ENCODE measurements at places on chromosomes 3 and 15.

- no peak for DNase-seq
These were observed 10.5 kb upstream of the CRABP1 start for GRCh38 chr15:78329625-78330024.

GRCh38 chr15:65856821-65857455 is 12.4 kb upstream of the RAB11A start:
- peak; percentile 67 for DNase-seq

DNA sequence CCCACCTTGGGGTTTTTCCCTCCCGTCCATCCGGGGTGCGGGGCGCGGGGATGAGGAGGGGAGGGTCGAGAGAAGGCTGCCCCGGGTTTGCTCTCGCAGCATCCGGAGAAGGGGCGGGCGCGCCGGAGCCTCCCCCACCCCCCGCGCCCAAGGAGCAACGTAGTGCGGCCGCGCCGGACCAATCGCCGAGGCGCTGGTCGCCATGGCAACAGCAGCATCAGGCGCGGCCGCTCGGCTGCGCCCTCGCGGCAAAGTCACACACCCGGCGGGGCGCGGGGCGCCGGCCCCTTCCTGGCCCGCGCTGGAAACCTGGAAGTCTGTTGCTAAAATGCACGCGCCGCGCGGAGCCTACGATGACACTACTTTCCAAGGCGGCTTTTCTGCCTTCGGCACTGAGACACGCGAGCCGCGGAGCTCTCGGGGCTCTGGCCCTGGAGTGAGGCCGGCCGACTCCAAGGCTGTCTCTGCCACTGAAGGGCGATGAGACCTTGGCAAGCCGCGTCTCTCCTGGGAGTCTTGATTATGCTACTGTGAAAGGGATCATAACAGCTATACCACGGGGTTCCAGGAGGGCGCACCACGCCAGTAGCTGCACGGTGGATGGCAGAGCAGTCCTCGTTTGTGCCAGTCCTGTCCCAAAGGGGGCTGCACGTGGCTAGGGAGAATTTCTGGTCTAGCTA is at the start of gene IQSEC1:
TSS of gene IQSEC1 (minus strand) at position 104 of the 680 bp plus-strand sequence. CDS start 415 bp downstream, outside the sequence.
- DNase-seq = peak; percentile 52

DNA sequence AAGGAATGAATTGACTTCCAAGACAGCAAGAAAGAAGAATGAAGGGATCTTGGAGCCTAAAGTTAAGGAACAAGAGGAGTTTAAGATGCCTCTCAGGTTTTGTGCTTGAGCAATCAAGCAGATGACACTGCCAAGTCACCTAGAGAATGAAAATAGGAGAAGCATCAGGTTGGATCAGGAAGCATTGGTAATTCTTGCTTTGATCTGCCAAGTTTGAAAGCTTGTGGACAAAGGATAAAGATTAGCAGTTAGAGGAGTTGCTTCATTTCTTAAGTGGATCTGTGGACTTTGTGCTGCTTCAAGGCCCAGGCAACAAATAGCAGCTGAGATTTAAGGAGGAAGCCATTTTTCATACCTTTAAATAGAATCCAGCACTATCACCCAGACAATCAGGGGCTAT is 35.6 kb downstream of the FRMD5 start:
- DNase-seq = no peak

- no peak for DNase-seq
These were observed 103.3 kb downstream of the ROBO1 start for GRCh38 chr3:79664455-79664854.

- DNase-seq = no peak
These were observed 28.8 kb downstream of the ST6GAL1 start for GRCh38 chr3:186959029-186959624.

GRCh38 chr3:21879184-21879886 is 128.3 kb upstream of the ZNF385D start:
- no peak for DNase-seq

- no peak for DNase-seq
These were observed 43.0 kb upstream of the HEG1 start for GRCh38 chr3:125098611-125099291.

DNA sequence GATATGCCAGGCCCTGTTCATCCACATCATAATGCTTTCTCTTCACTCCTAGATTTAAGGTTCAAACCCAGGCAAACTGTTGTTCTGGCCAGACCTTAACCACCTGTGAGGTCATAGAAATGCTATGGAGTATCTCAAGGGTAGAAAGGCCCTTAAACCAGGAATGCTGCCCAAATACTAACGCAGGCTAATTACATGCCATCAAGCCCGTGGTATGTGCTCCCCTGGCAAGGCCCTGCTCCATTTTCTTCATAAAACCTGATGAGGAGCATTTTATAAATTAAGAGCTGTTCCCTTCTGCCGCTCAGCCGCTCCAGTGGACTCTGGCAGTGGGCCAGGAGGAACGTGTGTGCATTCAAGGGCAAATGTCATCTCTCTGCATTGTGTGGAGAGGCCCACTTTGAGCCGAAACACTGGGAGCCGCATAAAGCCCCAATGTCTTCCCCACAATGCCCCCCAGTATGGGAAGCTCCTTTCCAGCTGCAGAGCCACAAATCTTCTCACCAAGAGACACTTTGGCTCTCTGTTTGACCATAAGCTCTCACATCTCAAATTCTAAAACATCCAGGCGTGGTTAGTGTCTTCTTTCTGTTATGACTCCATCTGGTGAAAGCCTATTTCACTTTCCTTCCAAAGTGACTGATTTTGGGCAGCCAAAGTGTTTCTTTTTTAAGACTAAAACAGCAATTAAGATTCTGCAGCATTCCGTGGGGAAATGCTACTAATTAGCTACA is 210.8 kb upstream of the NR2E3 start:
- DNase-seq = no peak

GRCh38 chr15:48385031-48385830 is 54.0 kb downstream of the DUT start:
- no peak for DNase-seq

GRCh38 chr3:168653255-168653654 is 557.5 kb upstream of the GOLIM4 start:
- no peak for DNase-seq

GRCh38 chr3:9525078-9525477 is 28.5 kb downstream of the LHFPL4 start:
- no peak for DNase-seq

DNA sequence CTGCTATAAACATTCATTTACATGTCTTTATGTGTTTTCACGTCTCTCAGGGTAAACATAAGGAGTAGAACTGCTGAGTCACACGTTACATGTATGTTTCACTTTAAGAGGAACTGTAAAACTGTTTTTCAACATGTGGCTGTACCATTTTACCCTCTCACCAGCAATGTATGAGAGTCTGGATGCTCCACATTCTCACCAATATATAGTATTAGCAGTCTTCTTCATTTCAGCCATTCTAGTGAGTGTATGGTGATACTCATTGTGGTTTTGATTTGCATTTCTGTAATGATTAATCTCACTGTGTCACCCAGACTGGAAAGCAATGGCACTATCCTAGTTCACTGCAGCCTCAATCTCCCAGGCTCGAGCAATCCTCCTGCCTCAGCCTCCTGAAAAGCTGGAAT is 37.1 kb downstream of the PHC3 start:
- no peak for DNase-seq

DNA sequence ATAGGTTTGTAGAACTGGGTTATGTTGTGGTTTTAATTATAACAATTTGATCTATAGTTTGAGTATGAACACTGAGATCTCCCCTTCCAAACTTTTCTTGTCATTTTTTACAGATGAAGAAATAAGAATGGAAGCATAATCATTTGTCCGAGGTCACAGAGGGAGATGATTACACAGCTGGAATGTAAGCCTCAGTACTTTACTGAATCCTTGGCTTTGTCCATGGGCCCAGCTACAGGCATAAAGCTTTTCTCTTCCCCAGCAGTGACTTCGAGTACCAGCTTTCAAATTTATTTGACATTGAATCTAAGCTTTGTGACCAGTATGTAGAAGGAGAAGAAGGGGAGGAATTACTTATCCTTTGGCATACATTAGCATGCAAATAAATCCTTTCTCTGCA is 80.9 kb upstream of the DCBLD2 start:
- no peak for DNase-seq

- DNase-seq = no peak
These were observed 69.7 kb upstream of the TPM1 start for GRCh38 chr15:62972814-62973213.

- DNase-seq = no peak
These were observed 153.0 kb downstream of the SMAD6 start for GRCh38 chr15:66855041-66855440.

GRCh38 chr3:73258057-73258456 is 196.6 kb downstream of the EBLN2 start:
- DNase-seq = no peak

GRCh38 chr3:172622916-172623700 is 87.8 kb downstream of the NCEH1 start:
- DNase-seq = no peak

DNA sequence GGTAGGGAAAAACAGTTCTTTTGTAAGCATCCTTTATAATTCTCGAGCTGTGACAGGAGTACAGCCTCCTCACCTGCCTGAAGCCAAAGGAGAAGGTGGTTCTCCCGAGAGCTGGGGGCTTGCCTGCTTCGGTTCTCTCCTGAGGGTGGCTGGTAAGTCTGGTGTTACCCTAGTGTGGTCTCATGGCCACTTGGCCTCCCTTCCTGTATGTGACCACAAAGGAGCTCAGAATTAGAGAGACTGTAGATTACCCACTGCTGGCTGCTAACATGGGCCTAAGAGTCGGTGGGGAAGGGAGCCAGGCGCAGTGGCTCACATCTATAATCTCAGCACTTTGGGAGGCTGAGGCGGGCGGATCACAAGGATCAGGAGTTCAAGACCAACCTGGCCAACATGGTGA is 12.6 kb downstream of the PDHB start:
- DNase-seq = no peak

DNA sequence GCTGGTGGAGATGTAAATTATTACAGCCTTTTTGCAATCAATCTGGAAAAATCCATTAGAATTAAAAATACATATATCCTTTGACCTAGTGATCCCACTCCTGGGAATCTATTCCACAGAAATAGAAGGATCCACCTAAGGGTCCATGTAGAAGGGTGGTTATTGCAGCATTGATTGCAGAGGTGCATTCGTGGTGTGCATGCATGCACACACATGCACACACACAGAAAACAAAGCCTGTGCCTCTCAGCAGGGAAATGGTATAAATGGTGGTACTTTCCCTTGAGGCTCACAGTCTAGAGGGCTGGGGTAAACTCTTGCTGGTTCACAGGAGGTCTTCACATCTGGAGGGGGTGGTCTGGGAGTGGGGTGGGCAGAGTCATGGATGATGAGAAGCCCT is 19.4 kb upstream of the ADPGK start:
- DNase-seq = no peak

DNA sequence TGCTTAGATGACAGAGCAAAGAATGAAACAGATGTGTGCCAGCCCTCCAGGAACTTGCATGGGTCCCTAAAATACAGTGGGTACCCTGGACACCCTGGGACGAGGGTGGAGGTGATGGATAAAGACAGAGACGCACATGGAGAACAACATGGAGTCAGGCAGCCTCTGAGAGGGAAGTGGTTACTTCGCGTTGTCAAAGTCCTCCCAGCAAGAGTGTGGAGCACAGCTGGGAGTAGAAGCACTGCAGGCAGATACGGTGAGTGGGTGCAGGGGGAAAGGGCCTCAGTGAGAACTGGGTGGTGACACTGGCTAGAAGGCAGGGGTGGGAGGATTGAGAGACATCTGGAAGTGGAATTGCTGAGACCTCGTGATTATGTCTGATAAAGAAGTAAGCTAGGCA is 70.8 kb upstream of the PRR20G start:
- DNase-seq = no peak

GRCh38 chr3:176939022-176939817 is 258.1 kb downstream of the TBL1XR1 start:
- peak; percentile 25 for DNase-seq

DNA sequence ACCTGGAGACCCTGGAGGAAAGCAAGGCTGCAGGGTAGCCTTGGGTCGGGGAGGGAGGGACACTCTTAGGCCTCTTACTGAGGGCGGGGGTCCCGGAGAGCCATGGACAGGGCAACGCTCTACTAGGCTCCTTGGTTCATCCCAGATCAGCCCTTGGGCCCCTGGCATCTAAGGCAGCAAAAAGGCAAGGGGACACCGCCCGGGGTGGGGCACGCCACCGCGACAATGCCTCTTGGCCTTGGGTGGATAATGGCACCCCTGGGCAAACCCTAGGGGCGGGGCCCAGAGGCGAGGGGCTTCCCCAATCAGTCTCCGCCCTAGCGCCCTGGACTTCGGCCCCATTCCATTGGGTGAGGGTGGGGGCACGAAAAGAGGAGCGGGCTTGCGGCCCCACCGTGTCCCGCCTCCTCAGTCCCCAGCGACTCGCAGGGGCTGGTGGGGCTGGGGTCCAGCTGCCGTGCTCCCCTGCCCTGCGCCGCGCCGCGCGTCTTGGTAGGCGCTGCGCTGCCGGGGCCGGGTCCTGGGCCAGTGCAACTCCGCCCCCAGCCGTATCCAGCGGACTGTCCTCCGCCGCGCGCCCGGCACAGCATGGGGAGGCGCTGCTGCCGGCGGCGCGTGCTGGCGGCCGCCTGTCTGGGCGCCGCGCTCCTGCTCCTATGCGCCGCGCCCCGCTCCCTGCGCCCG is at the start of gene CHST13:
TSS of gene CHST13 (plus strand) at position 411 of the 684 bp plus-strand sequence. CDS start at position 589, 178 bp downstream.
- DNase-seq = no peak

DNA sequence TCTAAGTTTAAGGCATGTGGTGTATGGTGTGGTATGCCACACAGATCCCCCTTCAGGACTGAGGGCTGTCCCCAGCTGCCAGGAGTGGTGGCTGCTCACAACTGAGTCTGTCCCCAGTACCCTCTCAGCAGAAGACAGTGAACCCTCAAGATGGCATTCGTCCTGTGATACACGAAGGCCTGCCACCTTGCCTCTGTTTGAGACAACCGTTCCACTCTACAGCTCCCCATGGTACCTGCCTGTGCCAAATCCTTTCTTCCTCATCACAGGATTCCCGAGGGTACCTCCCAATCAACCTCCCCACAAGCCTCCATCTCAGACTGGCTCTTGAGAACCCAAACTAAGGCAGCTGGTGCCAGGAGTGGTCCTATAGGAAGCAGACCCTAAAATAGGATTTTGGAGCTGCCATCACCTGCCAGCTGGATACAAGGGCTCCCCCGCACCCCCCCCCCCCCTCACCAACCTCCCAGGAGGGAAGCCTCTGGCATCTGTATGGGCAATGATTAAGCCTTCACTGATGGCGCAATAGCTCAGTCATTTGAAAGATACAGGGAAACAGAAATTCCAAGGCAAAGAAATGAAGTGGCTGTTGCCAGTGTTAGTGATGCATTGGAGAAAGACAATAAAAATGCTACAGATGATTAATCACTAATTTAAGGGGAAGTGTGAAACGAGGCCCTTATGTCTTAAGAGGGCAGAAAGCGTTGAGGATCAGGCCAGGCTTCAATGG is 230.0 kb upstream of the LYSMD4 start:
- no peak for DNase-seq

Data from central memory CD4-positive, alpha-beta T cell (primary cell).